Fibroblast of skin of right quadriceps (primary cell): ENCODE measurements at places on chromosomes 3 and 15.

GRCh38 chr3:29324180-29324651 is 43.3 kb downstream of the RBMS3 start:
- peak; percentile 52 for DNase-seq

GRCh38 chr3:111070772-111071256 is 802 bp upstream of the NECTIN3 start:
- DNase-seq, result no peak

- DNase-seq, result no peak
These were observed 12.6 kb upstream of the SPPL2A start for GRCh38 chr15:50778086-50778485.

DNA sequence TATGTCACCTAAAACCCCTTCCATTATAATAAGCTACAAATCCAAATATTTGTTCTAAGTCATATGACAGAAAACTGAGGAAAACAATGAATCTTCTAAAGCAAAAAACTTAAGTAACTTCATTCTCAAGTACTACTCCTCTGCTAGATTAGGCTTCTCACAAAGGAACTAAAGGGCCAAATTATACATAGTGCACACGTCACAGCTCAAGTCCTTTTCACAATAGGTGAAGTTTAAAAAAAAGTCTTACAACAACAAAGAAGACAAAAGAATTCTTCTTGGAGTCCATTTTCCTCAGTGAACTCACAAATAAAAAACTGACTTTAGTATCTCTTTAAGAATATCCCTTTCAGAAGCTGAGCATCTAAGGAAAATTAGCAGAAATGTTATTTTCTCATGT is 479.9 kb downstream of the MAGI1 start:
- DNase-seq, result no peak

- DNase-seq, result no peak
These were observed 3.2 kb upstream of the BCL2L10 start for GRCh38 chr15:52115598-52116427.

DNA sequence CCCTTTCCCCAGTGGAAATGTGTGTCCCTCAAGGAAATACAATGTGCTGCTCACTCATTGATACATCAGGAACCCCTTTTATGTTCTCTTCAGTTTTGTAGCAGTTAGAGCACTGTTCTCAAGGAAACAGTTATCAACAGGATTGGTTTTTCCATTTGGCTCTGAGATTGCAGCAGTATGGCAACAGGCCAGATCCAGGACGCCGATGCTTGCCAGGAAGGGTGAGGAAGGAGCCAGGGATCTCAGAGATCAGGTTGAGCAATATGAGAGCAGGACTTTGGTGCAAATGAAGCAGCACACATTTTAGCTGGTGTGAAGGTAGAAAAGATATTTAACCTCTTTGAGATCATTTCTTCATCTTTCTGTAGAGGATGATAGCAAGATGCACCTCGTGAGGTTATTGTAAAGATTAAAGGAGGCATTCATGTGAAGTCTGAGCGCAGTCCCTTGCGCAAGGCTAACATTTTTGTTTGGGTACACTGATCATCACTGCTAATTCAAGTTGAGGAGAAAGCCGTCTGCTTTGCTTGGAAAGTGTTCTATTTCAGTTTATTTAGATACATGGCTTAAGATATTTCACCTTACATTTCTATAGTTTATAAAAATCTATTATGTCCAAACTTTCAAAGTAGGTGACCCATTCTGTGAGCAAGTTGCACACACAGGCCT is 68.5 kb downstream of the KCNH8 start:
- no peak for DNase-seq

DNA sequence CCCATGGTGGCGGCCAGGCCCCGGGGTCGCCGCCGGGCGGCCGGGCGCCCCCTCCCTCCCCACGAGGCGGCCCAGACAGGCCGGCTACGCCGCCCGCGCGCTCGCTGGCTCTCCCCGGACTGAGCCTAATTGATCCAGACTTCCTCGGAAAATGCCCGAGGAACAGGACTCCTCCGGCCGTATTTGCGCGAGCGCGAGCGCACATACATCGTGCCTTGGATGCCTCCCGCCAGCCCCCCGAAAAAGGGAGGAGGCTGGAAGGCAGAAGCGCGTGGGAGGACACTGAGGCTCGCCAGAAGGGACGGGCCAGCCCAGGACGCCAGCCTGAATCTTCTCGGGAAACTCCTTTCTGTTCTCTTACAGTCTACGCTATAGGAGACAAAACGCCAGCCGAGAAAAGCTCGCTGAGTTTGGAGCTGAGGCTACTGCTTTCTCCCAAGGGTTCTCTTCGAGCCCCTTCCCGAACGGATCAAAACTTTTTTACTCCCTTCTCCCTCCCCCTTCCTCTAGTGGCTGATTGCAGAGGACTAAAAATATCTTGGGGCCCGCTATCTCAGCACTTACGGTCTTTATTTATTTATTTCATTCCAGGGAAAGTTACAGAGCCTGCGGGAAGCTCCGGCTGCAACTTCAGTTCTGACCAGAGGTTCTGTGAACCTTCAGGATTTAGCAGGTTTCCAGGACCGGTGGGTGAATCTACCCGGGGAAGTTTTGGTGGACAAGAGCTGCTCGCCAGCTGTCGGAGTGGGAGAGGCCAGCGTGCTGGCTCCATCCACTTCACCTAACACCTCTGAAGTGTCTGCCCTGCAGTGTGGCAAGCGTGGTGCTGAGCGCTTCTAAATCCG is at the start of gene PDZRN3:
PDZRN3 (minus strand) TSS at position 121 of the 845 bp plus-strand sequence.
- peak; percentile 89 for DNase-seq

DNA sequence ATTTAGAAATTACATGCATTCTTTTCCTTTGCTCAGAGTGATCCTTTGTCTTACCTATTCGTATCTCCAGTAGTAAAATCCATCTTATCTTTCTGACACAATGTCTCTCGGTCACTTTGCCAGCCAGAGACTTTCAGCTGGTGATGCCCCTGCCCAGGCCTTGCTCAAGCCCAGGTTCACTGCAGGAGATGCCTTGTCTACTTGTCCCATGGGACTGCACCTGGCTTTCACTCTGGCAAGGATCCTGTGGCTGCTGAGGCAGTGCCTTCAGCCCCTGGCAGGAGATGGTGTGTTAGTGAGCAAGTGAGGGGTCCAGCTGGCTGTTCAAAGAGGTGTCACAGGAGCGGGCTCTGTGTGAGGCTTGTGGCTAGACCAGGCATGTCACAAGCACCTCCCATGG is 1268.9 kb downstream of the OTOL1 start:
- no peak for DNase-seq

DNA sequence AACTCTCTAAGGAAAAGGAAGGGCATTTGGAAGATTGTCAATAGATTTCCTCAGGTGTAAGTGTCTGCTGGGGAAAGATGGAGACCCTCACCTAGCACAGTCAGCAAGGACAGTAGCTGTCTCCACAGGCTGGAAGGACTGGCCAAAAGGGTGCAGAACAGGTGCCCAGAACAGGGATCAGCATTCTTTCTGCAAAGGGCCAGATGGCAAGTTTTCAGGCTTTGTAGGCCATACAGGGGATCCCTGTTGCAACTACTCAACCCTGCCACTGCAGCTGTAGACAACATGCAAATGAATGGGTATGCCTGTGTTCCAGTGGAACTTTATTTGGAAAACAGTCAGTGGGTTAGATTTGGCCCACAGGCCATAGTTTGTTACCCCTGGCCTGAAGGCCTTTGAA is 8.1 kb downstream of the AGBL1 start:
- no peak for DNase-seq

DNA sequence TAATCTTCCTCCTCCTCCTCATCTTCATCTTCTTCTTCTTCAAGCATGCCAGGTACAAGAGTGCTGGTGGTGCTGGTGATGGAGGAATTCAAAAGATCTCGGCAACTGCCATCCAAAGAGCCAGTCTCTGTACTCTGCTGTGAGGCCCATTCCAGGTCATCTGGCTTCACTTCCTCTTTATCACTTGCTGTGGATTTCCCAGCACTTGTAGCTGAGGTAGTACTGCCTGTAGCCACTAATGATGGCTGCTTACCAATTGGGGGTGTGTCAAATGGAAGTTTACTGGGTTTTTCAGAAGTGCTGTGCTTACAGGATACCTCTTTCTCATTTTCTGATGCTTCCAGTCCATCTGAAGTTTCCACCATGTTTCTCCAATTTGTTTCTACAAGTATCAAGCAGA is 28.8 kb upstream of the SHC4 start:
- DNase-seq, result no peak

DNA sequence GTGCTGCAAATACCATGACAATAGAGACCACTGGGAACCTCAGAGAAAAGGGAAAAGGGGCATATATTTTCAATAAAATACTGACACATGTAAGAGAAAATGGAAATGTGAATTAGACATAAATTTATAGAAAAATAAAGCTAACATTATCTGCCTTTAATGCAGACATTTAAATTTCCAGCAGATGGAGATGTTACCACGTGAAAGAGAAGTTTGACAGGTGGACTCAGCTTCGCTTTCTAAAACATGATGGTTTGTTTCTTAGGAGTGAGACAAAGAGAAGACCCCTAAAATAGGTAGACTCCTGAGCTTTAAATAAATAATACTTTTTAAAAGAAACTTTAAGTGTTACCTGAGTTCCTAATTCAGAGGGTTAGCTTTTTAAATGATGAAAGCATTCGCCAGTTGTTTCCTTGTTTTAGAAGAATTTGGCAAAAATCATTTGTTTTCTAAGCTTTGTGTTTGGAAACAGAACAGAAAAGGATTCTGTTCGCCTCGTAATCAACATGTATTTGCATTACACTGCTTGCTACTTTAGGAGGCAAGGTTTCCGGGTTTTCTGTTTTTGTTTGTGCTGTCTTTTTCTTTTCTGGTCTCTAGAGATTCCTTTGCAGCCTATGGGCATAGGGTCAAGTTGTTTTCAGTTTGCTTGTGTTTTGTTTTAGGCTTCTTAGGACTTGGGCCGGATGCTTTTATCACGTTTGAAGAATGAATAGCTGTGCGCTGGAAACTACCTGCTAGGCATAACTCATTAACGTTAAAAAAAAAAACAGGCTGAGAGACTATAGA is 271.4 kb downstream of the THSD4 start:
- no peak for DNase-seq

DNA sequence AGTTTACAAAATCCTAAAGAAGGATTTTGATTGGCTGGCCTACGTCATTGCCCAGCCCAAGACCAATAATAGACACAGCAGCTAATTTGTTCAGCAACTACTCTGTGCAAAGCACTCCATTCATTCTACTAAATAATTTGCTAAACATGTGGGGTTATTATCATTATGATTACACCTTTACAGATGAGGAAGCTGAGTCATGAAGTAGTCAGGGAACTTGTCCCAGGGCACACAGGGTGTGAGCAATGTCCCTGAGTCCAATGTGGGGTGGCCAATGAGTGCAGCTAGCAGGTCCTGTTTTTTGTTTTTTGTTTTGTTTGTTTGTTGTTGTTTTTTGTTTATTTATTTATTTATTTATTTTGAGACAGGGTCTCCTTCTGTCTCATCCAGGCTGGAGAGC is 183.6 kb downstream of the ABHD5 start:
- no peak for DNase-seq

- DNase-seq, result peak; percentile 22
These were observed 23.9 kb upstream of the BCL2L10 start for GRCh38 chr15:52136442-52136980.

DNA sequence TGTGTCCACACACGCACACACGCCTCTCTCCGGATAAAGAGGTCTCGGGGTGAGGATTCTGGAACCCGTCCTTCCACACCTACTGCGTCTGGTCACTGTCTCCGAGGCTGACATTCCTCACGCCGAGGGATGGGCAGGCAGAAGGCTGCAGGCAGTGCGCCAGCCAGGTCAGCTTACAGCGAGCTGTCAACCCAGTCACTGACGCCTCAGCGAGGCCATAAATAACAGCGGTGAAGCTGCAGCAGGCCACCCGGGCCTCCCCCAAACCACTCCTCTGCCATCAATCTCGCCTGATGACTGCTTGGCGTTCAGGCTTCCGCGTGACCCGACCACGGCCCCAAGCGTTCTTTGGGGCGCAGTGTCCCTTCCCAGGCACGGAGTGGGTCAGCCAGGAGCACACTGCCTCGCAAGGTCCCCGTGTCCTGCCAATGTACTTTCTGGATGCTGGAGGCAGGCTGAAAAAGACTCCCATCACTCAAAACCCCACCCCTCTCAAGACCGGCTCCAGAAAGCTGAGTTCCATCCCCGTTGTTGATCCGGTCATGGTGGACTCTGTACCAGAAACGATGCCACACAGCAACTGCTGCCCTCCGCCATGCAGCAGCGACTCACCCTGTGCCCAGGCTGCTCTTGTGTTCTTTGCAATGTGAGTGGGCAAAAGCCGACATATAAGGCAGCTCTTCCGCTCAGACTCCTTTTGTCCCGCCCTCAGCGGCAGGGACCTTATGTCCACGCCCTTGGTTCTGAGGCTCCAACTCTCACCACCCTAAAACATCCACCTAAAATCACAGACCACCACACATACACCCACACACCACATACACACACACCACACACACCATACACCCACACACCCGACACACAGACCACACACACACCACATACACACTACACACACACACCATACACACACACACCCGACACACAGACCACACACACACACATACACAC is 27.1 kb downstream of the CPN2 start:
- peak; percentile 72 for DNase-seq

- DNase-seq, result no peak
These were observed 1570.1 kb downstream of the SI start for GRCh38 chr3:163508206-163508605.

- peak; percentile 4 for DNase-seq
These were observed 34.4 kb downstream of the DET1 start for GRCh38 chr15:88512078-88512477.

- DNase-seq, result peak; percentile 31
These were observed at the start of gene ZNF662 for GRCh38 chr3:42906070-42906847. Gene ZNF662, plus strand, starts transcription at chr3:42906142. Its CDS starts 1,973 bp downstream, at chr3:42908115.

DNA sequence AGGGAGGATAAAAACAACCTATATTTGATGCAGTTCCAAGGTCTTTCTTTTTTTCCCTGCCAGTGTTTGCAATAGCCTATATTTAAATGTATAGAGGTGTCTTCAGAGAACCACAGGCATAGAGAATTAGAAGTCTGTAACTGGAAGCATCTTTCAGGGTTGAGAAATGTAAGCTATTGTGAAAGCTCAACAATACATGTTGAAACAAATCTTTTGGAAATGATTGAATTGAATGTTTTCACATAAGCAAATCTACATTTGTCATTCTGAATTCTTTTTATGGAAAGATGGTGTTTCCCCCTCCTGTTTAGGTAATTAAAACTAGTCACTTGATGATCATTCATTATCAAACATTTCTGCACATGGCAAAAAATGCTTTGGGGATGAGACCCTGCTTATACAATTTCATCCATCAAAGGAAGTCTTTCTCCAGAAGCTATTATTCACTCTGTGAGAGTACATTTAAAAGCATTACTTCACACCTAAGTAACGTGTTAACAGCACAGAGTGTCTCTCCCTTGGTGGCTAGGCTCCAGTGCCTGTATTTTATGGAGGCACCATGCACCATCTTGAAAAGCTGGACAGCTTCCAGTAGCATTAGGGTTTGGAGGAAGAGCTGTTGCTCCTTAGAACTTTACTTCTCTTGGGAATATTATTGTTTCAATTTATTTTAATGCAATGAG is 406.2 kb downstream of the LSAMP start:
- peak; percentile 45 for DNase-seq

GRCh38 chr3:187836823-187837770 is 91.8 kb upstream of the BCL6 start:
- DNase-seq, result peak; percentile 61

- DNase-seq, result no peak
These were observed 53.8 kb upstream of the CADM2 start for GRCh38 chr3:84904816-84905555.
